ENCODE measurements at places on chromosomes 4 and X.

DNA sequence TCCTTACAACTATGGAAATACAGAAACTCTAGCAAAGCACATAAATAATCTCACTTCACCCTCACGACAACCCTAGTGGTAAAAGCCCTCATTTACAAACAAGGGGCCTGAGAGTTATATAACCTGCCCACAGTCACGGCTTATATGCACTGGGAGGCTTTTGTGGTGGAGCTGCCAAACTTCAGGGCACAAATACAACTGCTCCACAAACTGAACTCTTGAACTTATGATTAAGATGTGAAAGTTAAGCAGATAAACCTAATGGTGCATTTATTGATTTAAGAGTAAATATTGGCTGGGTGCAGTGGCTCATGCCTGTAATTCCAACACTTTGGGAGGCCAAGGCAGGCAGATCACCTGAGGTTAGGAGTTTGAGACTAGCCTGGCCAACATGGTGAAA is 19.0 kb downstream of the SLC2A9 start:
- no peak for DNase-seq

GRCh38 chr4:76781698-76782595 is 116.0 kb downstream of the SOWAHB start:
- no peak for DNase-seq

DNA sequence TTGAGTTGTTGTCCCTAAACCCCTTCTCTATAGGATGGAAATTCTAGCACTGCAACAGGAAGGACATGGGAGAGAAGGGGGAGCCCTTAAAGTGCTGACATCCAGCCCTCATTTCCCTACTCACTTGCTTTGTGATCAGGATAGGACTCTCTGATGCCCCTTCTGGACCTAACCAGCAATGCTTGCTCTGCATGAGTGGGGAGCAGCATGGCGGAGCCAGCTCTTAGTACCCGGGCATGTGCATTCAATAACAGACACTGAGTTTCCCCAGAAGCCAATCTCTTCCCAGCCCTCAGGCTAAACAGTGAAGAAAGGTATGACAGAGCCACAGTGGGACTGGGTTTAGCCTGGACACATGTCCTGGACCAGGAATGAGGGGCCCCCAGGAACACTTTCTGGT is 14.0 kb downstream of the SOD3 start:
- no peak for DNase-seq

GRCh38 chr4:90852237-90852636 is 725.0 kb downstream of the CCSER1 start:
- no peak for DNase-seq

GRCh38 chr4:40980318-40980883 is 230.6 kb downstream of the NSUN7 start:
- no peak for DNase-seq

DNA sequence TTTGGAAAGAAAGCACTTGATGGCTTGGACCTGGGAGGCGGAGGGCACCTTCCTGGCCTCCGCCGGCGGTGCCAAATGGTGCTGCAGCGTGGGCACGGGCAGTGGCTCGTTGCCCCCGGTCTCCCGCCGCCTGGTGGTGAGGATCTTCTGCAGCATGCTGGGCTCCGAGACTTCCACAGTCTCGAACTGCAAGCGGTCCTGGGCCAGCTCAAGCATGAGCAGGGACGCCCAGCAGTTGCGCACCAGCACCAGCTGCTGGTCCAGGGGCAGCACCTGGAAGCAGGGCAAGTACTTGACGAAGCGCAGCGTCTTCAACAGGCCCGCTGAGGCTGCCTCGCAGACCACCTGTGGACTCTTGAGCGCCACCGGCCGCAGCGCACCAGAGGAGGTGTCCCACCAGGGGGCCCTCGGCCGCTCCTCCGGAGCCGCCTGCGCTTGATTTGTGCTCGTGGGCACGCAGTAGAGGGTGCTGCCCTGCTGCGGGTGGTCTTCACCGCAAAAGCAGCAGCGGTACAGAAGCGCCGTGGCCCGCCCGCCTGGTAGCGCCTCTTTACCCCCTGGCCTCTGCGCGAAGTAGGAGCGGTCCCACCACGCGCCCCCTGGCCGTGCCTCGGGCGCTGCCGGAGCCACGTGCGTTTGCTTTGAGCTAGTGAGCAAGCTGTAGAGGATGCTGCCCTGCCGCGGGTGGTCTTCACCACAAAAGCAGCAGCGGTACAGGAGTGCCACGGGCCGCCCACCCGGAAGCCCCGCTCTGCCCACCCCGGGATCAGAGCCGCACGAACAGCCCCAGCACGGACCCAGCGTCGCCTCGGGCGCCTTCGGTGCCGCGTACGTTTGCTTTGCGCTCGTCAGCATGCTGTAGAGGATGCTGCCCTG is 689 bp downstream of the NR0B1 start:
- DNase-seq: peak; percentile 1

DNA sequence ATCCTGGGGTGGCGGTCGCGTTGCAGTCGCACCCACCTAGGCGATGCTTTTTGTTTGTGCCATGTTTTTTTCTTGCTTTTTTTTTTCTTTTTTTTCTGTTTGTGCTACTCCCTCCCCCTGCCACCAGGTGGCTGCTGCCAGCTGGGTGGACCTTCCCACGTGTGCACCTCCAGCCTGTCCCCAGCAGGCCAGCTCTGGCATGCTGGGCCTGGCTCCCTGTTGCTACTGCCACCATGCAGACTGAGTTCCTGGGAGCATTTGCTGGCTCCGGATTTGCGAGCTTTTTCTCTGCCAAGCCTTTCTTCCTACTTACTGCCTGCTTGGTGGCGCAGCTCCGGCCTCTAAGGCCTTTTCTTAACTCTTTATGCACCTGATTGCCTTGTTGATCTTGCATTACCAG is 161.2 kb upstream of the WDFY3 start:
- DNase-seq: peak; percentile 24

DNA sequence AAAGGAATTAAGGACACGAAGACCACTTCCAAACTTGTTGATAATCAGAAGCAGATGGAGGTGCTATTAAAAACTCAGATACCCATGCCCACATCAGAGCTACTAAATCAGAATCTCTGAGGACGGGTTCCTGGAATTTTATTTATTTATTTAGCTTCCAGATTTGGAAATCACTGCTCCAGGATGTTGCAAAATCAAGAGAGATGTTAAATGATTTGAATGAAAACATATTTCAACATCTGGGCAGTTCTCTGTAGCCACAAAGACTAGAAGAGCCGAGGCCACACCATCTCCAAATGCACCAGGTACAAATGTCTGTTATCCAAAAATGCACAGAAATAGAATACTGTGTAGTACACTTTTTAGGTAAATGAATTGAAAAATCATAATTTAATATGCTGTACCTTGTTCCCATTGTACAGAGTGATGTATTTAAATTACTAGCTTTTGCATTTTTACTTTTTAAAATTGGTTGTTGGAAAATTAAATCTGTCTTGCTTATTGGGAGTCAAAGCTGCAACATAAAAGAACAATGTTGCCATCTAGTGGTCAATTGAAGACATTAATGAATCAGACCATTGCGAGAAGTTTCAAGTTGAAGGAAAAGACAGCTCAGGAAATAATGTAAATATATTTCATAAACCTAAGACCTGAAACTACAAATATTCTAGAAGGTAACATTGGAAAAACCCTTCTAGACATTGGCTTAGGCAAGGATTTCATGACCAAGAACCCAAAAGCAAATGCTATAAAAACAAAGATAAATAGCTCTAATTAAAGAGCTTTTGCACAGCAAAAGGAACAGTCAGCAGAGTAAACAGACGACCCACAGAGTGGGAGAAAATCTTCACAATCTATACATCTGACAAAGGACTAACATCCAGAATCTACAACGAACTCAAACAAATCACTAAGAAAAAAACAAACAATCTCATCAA is 151.3 kb upstream of the TTC29 start:
- DNase-seq: peak; percentile 40

GRCh38 chrX:67544281-67545035 is 637 bp downstream of the AR start:
- no peak for DNase-seq

DNA sequence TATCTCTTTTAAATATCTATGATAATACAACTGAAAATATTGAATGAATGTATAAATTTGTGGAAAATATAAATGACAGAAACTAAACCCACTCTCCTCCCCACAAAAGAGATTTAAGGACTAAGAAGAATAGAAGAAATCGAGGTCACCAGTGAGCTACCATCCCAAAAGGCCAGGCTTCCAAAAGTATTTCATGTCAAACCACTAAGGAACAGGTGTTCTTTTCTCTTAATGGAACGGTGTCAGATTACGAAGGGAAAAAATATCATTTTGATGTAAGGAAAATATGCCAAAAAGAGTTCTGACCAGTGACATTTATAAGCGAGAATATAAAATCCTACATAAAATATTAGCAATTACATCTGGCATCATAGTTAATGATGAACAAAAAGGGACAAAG is 13.6 kb upstream of the TCEAL4 start:
- no peak for DNase-seq

DNA sequence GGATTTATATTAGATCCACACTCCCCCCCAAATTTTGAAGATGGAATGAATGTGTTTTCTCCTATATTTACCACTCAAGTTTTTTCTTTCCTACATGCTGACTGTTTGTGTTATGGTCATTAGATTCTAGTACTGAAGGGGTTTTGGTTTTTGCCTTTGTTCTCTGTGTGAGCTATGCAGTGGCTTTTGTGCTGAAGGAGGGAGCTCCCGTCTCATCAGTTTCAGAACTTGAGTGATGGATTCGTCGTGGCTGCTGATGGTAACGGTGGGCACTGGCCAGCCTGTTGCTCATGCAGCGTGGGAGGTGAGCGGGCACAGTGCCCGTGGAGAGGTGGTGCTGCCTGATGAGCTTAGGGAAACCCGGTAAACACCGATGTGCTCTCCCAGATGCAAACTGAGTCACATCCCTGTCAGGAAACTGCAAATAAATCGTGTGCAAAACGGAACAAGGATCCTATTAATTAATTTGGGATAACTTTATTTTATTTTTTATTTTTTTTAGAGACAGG is 101.5 kb downstream of the SORBS2 start:
- no peak for DNase-seq

DNA sequence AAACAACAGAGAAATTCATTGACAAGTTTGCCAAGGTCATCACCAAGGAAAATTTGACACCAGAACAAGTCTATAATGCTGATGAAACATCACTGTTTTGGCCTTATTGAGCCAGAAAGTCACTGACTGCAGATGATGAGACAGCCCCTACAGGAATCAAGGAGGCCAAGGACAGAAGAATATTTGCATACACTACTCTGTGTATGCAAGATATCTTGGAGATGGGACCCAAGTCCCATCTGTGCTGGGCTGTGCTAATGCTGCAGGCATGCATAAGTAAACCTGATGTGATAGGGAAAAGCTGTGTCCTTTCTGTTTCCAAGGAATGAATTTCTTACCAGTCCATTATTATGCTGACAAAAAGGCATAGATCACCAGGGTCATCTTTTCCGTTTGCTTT is 126.8 kb downstream of the PAPSS1 start:
- DNase-seq: no peak

- DNase-seq: no peak
These were observed 346.9 kb downstream of the BCOR start for GRCh38 chrX:39750848-39751247.

- peak; percentile 49 for DNase-seq
These were observed 115.2 kb upstream of the LNX1 start for GRCh38 chr4:53706422-53707032.

DNA sequence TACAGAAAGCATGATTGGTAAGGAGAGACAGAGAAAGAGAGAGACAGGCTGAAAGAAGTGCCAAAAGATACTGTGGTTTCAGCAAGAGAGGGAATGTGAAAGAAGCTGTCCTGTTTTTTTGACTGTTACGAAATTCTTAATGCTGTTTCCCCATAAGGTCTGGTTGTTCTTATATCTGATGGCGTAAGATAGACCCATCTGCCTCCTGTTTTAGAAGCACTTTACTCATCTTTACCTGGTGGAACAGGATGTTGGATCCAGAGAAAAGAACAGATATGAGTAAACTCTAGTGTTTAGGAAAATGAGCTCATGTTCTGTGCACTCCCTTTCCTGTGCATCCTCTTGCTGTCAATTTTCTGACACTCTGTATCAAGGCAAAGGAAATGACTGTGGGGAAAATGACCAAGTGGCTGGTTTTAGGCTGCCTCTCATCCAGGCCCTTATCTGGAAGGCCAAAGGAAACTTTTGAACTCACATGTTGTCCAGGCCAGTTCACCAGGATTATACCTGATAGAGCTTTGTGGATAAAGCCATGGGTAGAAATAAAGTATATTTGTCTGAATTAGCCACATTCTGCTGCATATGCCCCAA is 311.7 kb upstream of the HTR2C start:
- no peak for DNase-seq

- no peak for DNase-seq
These were observed 14.3 kb upstream of the RAB28 start for GRCh38 chr4:13498469-13498868.

DNA sequence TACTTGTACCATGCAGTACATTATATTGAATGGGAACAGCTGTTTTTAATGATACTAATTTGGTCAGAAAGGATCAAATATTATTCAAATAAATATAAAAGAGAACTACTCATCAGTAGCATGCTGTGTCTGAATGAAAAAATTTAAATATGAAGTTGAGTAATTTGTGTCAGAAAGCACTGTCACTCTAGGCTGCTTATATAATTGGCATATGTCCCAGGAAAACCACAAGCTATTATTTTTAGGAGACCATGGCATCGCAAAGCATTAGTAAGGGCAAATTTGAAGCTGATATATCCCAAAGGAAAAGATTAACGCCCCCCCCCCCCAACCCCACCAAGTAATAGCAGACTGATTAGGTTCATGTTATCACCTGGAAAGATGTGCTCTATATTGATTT is 388.5 kb upstream of the SPANXN4 start:
- no peak for DNase-seq

DNA sequence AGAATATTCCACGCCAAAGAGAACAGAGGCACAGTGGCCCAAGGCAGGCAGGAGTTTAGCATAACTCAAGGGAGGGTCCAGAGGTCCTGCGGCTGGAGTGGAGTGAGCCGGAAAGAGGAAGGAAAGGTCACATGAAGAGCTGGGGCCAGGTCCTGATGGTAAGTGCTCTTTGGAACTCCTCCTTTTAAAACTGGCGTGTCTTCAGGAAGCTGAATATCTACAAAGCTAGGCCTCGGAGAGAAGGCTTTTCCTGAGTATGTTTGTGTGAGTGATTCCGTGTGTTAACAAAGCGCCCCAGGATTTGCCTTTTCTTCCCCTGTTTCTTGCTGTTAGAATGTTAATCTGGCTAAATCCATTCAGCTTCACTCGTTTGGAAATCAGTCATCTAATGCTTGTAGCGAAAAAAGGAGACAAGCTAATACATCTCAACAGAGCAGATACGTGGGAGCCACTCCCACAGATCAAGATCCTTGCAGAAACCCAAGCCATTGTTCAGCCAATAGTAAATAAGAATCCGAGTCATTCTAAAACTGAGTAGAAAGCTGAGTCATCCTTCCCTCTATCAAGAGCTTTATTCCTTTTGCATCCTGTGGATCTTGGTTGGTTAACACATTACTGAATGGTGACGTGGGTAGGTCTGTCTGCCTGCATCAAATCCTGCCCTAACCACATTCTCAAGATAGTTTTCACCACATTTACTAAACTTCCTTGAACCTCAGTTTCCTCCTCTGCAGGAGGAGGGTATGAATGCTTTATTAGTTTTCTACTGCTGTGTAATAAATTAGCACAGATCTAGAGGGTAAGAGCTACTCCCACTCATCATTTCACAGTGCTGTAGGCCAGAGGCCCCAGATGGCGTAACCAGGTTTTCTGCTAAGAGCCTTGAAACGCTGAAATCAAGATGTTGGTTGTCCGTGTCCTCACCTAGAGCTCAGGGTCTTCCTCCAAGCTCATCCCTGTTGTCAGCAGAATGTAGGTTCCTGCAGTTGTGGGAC is 43.2 kb upstream of the RBM47 start:
- peak; percentile 46 for DNase-seq

Measured in hematopoietic multipotent progenitor cell treated with erythropoietin and hydrocortisone succinate and interleukin-3 and kit ligand, for 8 days (in vitro differentiated cells).